ENCODE measurements at places on chromosomes 16 and 17. TPM values are rescaled to one million over a fixed set of nuclear protein-coding genes. Genes with fewer than 3 reads are reported as not detected.

SLC38A8 gene
- 2.9 TPM for total RNA-seq

ZNF594 gene
- total RNA-seq = 11.5 TPM

ANKRD40CL gene
- total RNA-seq = 0.43 TPM

KRTAP9-8 gene
- not detected for total RNA-seq

DNA sequence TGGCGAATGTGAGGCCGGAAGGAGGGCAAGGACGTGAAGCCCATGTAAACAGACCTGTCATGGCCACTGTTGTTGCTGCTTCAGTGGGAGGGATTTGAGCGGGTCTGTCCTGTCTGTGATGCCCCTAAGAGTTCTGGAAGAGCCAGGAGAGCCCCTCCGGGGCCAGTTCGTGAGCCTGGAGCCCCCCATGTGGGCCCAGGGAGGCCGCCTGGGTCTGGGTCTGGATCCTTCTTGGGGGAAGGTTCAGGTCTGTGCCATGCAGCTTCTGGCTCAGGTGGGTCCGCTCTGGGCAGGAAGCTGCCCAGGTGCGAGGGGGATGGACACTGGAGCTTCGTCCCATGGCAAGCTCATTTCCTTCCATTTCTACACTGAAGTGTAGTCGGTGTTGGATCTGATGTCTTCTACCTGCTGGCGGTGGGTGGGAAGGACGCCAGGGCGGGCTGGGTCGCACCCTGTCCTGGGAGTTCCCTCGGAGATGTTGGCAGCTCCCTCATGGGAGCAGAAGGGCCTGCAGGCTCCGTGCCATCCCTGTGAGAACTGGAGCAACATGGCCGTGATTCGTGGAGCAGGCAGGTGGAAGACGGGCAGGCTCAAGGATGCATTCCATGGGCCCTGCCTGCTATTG is 11.2 kb upstream of the WFIKKN1 start:
- no peak for ATAC-seq

GRCh38 chr17:63153488-63153887 is 187.5 kb downstream of the TANC2 start:
- ATAC-seq = no peak

DNA sequence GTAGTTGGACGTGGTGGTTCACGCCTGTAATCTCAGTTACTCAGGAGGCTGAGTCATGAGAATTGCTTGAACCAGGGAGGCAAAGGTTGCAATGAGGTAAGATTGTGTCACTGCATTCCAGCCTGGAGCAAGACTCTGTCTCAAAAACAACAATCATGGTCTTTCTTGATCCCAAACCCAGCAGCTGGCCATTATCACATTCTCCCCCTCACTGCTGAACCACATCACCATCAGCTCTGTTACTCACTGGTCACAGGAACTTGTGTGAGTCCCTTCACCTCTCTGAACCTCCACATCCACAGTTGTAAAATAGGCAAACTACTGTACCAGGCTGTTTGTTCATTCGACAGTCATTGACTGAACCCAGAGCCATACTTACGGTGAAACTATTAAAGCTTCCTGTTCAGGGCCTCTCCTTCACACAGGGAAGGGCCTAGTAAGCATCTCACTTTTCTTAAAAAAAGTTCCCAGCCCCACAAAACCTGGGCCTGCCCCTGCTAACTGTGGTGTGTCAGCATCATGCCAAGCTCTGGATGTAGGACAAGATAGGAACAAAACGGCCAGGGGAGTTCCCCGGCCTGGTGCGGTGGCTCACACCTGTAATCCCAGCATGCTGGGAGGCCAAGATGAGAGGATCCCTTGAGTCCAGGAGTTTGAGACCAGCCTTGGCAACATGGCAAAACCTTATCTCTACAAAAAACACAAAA is 104.7 kb downstream of the COPRS start:
- ATAC-seq = no peak

DNA sequence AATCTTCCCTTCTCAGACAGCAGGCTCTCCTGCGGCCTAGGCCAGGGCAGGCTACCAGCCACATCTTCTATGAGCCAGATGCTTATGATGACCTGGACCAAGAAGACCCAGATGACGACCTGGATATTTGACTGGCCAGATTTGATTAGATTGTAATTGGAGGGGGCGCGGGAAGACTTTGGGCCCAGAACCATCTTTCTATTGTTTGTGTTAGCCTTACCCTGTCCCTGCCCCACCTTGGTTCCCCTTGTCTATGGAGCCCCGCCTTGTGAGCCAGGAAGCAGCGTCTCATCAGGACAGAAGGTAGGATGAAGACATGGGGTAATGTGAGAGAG is 2.8 kb downstream of the CLDN7 start:
- ATAC-seq = no peak

DNA sequence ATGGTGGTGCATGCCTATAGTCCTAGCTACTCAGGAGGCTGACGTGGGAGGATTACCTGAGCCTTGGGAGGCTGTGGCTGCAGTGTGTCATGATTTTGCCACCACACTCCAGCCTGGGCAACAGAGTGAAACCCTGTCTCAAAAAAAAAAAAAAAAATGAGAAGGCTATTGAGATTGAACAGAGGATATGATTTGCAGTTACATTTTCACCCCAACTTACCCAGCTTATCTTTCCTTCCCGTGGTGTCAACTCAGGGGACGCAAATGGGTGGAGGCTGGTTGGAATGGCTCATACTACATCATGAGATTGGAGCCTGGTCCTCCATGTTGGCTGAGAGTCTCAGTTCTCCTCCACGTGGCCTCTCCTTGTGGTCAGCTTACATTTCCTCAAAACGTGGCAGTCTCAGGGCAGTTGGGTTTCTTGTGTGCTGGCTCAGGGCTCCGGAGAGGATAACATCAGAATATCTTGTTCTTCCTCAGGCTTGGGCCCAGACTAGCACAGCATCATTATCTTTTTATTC is 17.2 kb upstream of the NSMCE1 start:
- ATAC-seq = no peak

- no peak for ATAC-seq
Measured at GRCh38 chr17:31224366-31224765, 72.7 kb downstream of the OMG start.

Data from motor neuron (in vitro differentiated cells).